Stimulated activated CD4-positive, alpha-beta T cell treated with anti-CD3 and anti-CD28 coated beads, TNF-alpha, amount 100 ng/mL, for 48 hours (primary cell): ENCODE measurements at places on chromosomes 2 and 18.
A peak's percentile ranks its signal among the peaks of the same experiment; 100 is the strongest.

DNA sequence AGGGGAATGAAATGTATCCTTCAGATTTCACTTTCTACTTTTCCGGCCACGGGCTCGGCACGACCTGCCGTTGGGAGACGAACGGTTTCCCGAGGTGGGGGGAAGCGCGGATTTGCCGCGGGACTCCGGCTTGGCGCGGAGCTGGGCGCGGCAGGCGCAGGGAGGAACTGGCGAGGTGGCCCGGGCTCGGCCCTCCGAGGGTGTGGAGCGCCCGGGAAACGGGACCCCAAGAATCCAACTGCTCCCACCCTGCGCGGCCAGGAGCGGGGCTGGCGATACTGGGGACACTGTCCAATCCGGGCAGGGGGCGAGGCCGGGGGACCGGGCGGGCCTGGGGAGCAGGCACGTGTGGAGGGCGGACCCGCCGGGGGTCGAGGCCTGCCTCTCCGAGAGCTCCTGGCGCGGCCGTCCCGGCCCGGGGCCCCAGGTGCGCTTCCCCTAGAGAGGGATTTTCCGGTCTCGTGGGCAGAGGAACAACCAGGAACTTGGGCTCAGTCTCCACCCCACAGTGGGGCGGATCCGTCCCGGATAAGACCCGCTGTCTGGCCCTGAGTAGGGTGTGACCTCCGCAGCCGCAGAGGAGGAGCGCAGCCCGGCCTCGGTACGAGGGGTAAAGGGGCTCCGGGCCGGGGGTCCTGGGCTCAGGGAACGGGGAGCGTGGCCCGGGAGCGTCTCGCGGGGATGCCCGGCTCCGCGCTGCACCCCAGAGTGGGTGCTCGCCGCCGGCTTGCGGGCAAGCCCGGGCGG lies at the start of gene ANXA4:
Gene ANXA4, plus strand, starts transcription at position 560 of the 747 bp plus-strand sequence. CDS start 39,432 bp downstream, outside the sequence.
- peak; percentile 27 for DNase-seq

GRCh38 chr2:5007596-5007995 lies 684.6 kb upstream of the SOX11 start:
- DNase-seq: no peak

- DNase-seq: no peak
Observed at GRCh38 chr18:23673725-23674124, 11.0 kb upstream of the ANKRD29 start.

- no peak for DNase-seq
Observed at GRCh38 chr18:23812546-23813440, 123.5 kb downstream of the LAMA3 start.

- no peak for DNase-seq
Observed at GRCh38 chr2:227834916-227835650, 21.4 kb downstream of the CCL20 start.

- no peak for DNase-seq
Observed at GRCh38 chr2:149561309-149561926, 26.2 kb downstream of the MMADHC start.

DNA sequence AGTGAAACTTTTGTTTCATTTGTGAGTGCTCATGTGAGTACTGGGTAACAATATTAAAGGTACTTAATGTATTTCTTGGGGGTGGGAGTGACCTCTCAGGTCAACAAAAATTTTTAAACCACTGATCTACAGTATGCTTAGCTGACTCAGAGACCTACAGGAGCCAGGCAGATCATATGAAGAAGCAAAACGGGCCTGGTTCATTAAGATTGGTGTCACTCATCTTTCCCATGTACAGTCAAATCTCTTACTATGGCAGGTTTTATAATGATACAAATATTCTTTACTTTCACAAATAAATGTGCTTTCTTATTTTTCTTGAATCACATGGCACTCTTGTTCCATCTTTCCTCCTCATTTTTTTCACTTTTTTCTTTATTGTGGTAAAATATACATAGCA lies 7.7 kb upstream of the TMSB10 start:
- DNase-seq: no peak
